GM19239 (cell line): ENCODE measurements at places on chromosomes 3 and 15.

DNA sequence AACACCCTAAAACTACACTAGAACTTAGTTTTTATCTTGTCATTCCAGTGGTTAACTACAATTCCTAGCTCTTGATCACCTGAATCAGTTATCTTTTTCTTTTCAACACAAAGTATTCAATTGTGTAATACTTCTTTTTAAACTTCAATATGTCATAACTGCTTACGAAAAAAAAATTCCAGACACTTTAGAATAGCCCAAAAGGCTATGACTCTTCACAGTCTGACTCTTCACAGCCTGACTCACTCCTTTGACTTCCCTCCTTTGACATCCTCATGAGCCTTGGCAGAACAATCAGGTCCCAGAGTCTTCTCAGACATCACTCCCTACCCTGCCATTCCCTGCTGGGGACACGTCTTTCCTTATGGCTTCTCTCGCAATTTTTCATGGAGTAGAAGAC, 727.1 kb downstream of the ROBO1 start:
- no peak for DNase-seq

DNA sequence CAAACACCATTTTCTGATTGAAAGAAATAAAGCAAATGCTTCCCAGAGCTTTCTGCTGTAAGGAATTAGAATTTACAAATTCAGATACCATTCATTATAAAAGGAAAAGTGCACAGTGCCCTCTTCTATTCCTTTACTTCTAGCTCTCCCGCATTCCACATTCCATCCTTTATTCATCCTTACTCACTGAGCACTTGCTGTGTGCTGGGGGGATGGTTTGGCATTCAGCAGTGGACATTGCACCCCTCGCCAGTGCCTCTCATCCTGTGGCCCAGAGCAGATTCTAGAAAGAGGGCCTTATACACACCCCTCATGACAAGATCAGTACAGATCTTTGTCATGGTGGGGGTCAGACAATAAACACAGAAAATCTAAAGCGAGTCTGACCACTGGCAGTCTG, 73.0 kb downstream of the MGLL start:
- DNase-seq = no peak

GRCh38 chr15:24957691-24958090, 2.9 kb downstream of the SNRPN start:
- no peak for DNase-seq

- no peak for DNase-seq
Measured at GRCh38 chr3:37891227-37891626, 29.5 kb downstream of the CTDSPL start.

DNA sequence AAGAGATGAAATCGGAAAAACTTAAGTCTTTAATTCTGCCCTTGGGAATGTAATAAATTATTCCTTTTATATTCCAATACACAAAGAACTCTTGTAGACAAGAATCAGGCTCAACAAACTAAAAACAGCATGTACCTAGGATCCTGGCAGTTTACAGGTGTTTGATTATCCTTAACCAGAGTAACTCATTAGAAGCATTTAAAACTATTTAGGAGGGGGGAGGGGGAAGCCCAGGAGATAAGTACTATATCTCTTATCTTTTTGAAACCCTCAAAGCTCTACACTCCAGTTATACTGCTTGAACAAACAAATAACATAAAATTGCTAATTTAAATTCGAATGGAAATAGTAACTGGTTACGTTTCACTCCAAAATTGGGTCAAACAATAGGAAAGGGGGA, 1.9 kb downstream of the CNBP start:
- no peak for DNase-seq

DNA sequence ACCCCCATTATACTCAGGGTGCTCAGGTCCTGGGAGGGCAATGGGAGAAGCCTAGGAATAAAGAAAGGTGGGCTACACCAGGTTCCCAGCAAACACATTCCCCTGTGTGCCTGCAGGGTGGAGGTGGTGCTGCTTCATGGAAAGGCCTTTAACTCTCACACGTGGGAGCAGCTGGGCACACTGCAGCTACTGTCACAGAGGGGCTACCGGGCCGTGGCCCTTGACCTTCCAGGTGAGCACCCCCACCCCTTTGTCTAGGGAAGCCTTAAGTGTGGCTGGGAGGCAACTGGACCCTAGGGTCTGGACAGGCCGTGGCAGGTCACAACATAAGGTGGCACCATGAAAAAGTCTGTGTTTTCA, 3.3 kb downstream of the ABHD14A start:
- DNase-seq = no peak

DNA sequence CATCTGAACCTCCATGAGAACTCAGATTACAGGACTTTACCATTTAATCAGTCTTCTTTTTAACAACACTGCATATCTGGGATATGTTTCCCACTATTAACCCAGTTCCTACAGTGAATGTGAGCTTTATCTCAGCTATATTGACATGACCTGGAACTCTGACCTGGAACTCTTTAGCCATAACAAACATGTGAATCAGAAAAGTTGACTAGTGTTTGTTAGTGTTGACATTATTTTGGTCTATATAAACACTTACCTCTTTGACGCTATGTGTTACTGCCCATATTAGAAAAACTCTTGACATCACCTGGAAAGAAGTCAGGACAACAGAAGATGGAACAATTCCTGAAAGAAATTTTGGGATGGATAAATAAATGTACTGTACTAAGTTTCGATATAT, 56.7 kb downstream of the HACD2 start:
- no peak for DNase-seq

- DNase-seq = peak; percentile 46
Measured at GRCh38 chr3:53493963-53494791, at the start of gene CACNA1D. TSS of gene CACNA1D (plus strand) at chr3:53494611. CDS start at chr3:53495167, 556 bp downstream.

DNA sequence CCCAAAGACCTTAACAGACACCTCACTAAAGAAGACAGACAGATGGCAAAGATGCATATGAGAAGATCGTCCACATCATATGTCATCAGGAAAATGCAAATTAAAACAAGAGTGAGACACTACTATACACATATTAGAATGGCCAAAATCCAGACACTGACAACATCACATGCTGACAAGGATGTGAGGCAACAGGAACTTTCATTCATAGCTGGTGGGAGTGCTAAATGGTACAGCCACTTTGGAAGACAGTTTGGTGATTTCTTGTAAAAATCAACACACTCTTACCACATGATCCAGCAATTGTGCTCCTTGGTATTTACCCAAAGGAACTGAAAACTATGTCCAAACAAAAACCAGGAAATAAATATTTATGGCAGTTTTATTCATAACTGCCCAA, 17.6 kb downstream of the CHDH start:
- DNase-seq = no peak

DNA sequence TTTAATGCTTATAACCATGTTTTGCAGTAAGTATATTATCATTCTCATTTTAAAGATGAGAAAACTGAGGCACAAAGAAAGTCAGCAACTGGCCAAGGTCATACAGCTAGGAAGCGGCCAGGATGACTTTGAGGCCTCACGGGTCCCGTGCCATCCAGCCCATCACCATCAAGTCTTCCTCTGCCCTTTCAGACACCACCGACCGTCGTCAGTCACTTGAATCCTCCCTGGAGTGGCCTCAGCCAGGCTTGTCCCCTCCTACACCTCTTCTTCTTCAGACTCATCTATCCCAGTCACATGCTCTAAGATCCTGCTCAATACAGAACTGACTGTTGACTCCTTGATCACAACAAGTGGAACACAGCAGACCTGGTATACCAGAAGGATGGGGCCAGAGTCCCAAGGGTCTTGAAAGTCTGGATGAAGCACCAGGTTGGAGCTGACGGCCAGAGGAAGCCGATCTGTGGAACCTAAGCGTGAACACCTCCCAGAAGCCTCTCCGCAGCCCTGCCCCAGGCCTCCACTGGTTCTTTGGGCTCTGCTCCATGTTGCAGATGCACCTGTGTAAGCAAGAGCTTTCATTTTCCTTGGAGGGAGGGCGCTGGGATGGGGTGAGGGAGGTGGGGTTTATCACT, 22.1 kb downstream of the ITGA11 start:
- no peak for DNase-seq

GRCh38 chr3:49747792-49748480, 24.2 kb upstream of the GMPPB start:
- no peak for DNase-seq

- no peak for DNase-seq
Measured at GRCh38 chr3:81851176-81851575, 89.7 kb upstream of the GBE1 start.
